ENCODE measurements at places on chromosomes 5 and 9.

DNA sequence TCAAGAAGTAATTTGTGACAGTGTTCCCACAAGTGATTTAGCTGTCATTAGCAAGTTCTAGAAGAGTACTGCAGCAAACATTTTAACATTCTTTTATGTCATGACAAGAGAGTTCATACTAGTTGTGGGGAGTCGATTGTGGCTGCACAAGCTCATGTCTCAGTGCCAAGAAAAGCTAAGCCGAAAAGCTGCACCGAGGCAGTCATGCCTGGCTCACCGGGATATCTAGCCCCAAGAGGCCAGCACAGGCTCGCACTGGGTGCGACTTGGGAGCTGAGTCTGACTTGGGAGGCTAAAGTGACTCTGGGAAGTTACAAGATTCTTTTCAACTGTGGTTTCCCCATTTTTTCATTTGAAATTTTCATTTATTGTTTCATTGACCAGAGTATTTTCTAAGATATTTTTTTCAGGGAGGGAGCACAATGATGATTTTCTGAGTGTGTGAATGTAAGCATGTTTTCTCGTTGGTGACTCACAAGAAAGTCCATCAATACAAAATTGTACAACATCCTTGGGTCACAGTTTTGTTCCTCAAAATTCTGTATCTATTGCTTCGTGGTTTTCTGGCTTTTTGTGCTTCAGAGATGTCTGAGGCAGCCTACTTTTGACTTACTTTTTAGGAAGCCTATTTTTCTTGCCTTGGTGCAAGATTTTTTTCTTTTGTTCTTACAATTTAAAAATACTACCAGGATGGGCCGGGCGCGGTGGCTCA lies 18.7 kb downstream of the CAST start:
- no peak for DNase-seq

GRCh38 chr5:2522372-2522771 lies 229.1 kb downstream of the IRX2 start:
- DNase-seq: no peak

DNA sequence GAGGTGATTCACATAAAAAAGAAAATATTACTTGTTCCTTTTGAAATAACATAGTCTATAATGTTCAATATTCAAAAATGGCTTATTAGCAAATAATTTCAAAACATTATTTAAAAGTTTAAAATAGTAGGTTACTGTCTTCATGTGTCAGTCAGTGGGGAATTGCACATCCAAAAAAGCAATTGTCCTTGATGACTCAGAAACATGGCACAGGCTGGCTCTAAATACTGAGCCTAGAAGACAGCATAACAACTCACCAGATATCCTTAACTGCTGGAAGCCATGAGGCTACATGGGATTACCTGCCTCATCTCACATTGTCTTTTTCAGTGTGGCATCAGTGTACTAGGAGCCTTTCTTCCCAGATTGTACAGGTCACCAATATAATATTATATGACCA lies 439.5 kb upstream of the RGMB start:
- DNase-seq: no peak

- no peak for DNase-seq
Observed at GRCh38 chr5:132491368-132492364, 1.1 kb upstream of the IRF1 start.

- DNase-seq: no peak
Observed at GRCh38 chr5:59340637-59341036, 552.9 kb downstream of the PDE4D start.

- DNase-seq: no peak
Observed at GRCh38 chr5:143217065-143217803, 186.3 kb downstream of the NR3C1 start.

- no peak for DNase-seq
Observed at GRCh38 chr5:148471379-148471778, 87.6 kb downstream of the FBXO38 start.

All from midbrain (tissue), 1 donor.